Suppressor macrophage treated with lipopolysaccharide for 4 hours (primary cell): ENCODE measurements at places on chromosomes 5 and 9.

DNA sequence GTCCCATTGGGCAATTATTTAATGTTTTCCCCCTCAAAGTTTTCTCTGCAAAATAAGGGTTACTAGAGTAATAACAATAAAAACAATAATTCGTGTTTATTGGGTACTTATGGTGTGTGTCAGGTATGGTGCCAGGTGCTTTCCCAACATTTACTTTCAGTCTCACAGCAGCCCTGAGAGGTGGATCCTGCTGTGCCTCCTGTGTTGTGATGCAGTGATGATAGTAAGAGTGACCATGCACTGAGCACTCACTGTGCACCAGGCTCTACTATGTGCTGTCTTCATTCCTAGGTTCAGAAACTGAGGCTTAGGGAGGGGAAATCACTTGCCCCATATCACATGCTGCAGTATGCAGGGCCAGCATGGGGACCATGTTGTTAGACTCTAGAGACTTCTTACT lies 15.5 kb downstream of the OTULINL start:
- DNase-seq: no peak

DNA sequence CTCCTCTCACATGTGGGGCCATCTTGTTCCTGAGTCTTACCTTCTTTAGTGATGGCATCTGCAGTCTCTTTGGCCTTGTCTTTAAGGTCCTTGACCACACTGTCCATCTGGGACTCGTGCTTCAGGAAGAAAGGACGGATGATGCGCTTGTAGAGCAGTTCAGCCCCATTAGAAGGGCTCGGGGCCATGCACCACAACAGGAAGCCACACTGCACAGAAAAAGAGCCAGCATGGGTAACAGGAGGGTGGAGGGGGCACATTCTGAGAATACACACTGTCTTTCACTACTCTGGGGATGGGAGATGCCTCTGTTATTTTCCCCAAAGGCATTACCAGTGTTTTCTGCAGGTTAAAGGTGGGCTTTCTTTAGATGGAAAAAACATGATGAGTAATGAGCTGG lies 25.9 kb downstream of the SRP19 start:
- DNase-seq: no peak

DNA sequence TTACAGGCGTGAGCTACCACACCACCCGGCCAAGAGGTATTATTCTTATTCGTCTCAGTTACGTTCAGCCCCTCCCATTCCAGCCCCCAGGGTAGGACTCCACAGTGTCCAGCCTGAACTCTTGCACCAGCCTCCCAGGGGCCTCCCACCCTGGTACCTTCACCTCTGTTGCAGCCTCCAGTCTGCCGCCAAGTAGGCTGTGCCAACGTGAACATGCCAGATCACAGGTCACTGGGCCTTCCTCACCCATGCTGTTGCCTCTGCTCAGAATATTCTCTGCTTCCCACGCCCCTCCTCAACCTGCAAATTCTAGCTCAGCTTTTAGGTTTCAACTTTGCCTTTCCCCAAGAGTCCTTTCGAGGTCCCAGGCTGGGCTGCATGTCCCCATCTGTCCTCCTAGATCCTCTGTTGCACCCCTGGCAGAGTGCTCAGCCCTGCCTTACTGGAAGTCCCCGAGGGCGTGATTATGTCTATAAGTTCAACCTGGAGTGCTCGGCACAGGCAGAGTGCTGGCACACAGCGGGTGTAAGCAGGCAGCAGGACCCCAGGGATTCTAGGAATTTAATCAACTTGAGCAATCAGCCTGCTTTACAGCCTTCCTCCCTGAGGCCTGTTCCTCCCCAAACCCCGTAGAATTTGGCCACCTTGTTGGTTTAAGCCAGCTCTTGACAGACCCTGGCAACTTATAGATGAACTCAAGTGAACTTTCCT lies 13.1 kb upstream of the STXBP1 start:
- no peak for DNase-seq

DNA sequence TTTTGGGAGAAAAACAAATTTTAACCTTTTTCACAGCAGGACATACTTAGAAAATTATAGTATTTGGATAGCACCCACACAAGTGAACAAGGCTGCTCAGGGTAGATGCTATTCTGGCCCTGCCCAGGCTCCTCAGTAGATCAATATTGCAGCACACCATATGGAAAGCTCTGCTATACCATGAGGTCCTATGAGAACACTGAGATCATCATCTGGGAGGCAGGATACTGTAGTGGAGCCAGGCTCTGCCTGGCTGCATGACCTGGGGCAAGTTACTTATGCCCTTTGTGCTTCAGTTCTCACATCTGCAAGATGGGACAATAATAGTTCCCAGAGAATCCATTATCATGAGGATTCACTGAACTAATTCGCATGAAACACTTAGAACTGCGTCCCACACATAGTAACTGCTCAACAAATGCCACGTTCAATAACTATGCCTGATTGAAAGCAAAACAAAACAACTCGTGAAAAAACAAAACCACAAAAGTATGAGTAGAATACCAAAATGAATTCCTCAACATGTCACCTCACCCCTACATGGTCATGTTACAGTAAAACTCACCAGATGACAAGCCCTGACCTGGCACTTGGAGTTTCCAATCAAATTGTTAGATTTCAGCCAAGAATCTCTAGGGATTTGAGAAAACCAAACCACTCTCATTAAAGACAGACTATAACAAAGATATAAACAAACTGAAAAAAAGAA lies 31.9 kb downstream of the ARSB start:
- no peak for DNase-seq

DNA sequence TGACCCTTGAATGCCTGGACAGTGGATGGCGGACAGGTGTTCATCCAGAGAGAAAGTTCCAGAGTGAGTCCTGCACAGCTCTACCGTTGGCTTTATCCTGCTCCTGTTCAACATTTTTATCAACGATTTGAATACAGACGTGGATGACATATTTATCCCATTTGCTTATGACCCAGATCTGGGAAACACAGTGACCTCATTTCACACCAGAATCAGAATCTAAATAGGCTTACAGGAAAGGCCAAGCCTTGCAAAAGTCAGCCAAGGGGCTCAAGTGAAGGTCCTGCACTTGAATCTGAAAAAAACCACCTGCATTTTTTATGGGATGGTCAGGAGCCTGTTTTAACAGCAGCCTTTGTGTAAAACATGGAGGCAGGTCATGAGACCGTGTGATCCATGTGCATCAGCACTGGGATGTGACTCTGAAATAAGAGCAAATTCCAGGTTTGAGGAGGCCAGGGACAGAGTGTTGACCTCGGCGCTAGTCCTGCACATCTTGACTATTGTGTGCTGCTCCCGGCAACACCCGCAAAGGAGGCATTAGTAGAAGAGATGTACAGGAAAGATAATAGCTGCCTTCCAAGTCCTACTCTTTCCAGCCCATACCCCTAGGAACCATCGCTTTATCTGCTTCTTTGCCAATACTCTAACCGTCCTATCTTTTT lies 18.5 kb downstream of the PDZD2 start:
- no peak for DNase-seq

DNA sequence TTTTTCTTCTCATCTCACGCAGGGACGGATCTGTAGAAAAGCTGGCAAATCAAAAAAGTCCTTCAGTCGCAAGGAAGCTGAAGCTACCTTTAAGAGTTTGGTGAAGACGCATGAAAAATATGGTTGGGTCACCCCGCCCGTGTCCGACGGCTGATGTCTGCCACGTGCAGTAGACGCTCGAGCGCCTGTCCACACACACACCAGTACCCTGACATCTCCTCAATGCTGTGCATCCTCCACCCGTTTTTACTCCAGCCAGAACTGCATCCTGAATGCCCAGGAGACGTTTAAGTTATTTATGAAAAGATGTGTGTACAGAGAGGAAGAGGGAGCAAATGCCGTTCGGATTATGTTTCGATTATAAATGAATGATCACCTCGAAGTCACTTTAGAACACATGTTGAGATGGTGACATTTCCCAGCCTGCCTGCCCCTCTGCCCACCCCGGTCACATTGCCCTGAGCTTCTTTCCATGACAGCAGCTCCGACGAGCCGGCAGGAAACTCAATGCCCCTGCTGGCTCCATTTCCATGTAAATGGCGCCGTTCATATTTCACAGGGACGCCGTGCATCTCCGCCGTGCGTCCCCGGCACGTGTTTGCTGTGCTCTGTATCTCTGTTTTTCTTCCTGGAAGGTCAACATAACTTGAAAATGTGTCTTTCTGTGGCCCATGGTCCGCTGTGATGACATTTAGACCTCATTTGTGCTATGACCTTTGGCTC lies 42.7 kb downstream of the UBE2QL1 start:
- DNase-seq: no peak

- DNase-seq: no peak
These were observed 75.8 kb upstream of the WWC1 start for GRCh38 chr5:168215646-168216045.

DNA sequence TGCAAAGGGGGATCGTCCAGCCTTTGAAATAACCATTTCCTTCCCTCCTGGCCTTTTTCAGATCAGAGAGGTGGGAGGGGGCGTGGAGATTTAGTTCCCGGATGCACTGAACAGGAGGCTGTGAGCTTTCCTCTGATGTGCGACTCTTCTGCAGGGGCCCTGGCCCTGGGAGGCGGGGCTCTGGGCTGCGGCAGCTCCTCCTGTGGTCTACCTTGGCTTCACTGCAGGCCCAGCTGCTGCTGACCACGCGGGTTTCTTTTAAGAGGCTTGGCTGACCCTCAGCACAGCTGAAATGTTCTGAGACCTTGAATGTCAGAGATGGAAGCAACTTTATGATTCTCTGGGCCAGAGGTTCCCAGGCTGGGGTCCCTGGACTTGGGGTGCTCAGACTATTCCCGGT lies 27.0 kb upstream of the COL15A1 start:
- no peak for DNase-seq

GRCh38 chr5:37637165-37637845 lies 202.5 kb downstream of the GDNF start:
- DNase-seq: no peak

DNA sequence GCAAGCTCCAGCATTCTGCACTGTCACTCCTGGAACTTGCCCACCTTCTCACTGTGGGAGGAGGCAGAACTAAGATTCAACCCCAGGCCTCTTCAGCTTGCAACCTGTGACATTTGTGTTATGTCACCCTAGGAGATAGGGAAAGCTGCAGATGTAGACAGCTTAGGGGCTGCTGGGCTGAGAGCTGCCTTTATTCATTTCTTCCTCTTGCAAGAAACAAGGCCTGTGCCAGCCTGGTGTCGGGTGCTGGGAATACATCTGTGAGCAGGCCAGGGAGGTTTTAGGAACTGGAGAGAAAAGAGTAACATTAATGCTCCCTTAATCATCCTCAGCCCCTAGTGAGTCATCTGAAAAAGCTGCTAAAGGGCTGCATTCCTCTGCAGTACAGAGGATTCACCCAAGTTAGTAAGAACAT lies 101.8 kb downstream of the FGF18 start:
- peak; percentile 61 for DNase-seq

DNA sequence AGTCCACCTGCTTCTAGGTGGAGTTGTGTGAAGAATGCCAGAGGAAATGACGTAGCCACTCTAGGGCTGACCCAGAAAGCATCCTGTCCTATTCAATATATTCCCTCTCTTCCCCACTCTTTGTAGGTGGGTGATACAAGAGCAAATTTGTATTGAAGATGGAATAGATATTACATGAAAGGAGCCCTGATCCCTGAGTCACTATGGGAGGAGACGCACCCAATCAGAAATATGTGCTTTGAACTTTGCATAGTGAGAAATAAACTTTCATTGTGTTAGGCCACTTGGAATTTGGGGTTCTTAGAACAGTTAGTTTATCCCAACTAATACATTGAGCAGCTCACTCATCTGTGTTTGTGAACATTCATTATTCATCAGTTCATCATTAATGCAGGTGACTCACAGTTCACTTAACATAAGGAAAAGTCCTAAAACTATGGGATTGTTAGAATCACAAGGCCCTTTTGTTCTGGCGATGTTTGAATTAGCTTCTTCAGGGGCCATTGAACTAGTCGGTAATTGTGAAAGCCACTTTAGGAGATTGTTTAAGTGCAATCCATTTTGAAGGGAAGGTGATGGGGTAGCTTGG lies 26.9 kb upstream of the NTRK2 start:
- DNase-seq: no peak

- no peak for DNase-seq
These were observed 228.3 kb downstream of the PDE4D start for GRCh38 chr5:59665086-59665831.

GRCh38 chr9:128020692-128021091 lies 39.9 kb upstream of the EEIG1 start:
- DNase-seq: no peak

DNA sequence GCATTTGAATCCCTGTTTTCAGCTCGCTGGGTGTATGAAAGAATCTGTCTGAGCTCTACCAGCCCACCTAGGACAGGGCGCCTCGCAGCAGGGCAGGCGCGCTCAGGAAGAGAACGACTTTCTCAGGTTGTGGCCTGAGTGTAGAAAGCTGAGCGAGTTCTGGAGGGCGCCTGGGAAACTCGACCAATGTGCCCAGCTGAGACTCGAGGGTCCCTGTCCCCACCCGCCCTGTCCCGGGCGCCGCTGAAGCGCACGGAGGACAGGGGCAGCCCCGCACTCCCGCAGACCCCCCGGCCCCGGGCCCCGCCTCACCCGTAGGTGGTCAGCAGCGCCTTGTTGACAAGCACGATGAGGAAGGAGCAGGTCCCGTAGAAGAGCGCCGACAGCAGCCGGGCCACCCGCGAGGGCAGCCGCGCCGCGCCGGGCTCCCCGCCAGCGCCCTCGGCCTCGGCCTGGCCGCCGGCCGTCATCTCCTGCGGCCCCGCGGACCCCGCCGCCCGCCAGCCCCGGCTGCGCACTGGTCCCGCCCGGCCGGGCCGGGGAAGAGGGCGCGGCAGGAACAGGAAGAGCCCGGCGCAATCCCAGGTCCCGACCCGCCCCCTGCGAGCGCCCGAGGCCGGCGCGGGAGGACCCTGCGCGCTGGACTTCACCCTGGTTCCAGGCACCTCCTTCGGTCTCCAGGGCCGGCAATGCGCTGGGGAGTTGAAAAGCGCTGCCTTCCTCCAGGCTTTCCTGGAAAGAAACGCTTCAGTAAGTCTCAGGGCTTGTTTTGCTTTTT lies at the start of gene SLC35D2:
TSS of gene SLC35D2 (minus strand) at position 547 of the 778 bp plus-strand sequence. CDS start at position 470, 77 bp downstream.
- DNase-seq: peak; percentile 78

- DNase-seq: no peak
These were observed 19.7 kb downstream of the TMEM161B start for GRCh38 chr5:88248743-88249540.

- DNase-seq: peak; percentile 76
These were observed at the start of gene PGGT1B for GRCh38 chr5:115262321-115263077. Gene PGGT1B, minus strand, starts transcription at chr5:115262877. Its CDS starts 26 bp downstream, at chr5:115262851.

DNA sequence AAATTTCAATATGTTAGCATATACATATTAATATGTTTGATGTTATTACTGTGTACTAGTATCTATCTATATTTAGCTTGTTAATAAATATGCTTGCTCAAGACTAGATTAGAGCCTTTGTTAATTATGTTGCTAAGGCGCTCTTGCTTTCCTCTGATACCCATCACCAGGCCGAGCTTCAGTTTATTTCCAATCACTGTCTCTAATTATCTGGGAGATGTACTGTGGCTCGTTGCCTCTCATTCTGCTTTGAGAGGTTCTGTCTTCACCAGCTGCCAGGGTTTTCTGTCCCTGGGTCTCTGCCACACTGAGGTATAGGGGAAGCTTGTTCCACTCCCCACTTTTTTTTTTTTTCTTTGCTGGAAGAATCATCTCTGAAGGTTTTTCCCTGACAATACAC lies 21.0 kb upstream of the TAF11L2 start:
- DNase-seq: no peak

- DNase-seq: peak; percentile 38
These were observed 112.2 kb upstream of the ADRA1B start for GRCh38 chr5:159804121-159804520.
